GM18507 (cell line): ENCODE measurements at places on chromosomes 6 and 20.
A peak's percentile ranks its signal among the peaks of the same experiment; 100 is the strongest.

- DNase-seq = no peak
Measured at GRCh38 chr20:63064310-63064709, 57.5 kb upstream of the BHLHE23 start.

GRCh38 chr6:142544199-142544838 is 242.5 kb downstream of the ADGRG6 start:
- DNase-seq = no peak

DNA sequence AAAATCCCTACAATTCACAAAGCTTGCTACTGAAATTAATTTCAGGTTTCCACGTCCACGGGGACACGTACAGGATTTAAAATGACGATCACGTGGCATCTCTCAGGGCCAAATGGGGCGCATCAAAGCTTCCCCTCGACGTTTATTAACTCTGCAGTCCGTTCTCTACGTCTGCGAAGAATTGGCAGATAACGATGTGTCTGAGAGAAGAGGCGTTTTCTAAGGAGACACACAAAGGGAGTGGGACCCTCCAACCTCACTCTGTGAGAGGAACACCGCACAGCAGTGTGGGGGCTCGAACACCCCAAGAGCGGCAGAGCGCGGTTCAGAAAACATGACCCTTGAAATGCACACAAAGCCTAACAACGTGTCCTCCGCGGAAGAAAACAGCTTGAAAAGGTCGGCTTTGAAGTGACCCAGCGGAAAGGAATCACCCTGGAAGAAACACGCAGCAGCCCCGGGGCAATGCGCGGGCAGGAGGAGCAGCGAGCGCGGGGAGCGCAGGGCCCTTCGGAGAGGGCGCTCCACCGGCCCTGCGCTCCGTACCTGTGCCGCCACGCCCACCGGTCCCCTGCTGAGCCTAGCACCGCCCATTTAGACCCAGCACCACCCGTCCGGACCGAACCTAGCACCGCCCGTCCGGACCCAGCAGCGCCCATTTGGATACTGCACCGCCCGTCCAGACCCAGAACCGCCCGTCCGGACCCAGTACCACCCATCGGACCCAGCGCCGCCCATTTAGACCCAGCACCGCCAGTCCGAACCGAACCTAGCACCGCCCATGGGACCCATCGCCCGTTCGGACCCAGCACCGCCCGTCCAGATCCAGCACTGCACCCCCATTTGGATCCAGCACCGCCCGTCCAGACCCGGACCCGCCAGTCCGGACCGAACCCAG is 1.1 kb upstream of the AFDN start:
- DNase-seq = no peak

DNA sequence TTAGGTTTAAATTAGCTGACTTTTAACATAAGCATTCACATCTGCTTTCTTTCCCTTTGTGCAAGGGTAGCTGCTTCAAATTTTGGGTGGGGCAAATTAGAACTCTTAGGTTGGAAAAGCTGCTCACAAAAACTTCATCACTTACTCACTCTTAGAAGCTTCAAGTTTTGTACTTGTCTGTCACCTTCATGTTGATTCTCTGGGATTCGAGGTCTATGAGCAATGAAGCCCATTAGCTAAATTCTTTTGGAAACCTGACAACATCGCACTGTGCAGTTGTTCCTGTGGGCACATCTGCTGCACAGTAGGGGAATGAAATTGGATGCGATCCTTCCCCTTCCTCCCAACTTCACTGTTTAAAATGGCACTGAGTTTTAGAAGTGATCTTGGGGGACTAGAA is 156.1 kb downstream of the UBE3D start:
- no peak for DNase-seq

DNA sequence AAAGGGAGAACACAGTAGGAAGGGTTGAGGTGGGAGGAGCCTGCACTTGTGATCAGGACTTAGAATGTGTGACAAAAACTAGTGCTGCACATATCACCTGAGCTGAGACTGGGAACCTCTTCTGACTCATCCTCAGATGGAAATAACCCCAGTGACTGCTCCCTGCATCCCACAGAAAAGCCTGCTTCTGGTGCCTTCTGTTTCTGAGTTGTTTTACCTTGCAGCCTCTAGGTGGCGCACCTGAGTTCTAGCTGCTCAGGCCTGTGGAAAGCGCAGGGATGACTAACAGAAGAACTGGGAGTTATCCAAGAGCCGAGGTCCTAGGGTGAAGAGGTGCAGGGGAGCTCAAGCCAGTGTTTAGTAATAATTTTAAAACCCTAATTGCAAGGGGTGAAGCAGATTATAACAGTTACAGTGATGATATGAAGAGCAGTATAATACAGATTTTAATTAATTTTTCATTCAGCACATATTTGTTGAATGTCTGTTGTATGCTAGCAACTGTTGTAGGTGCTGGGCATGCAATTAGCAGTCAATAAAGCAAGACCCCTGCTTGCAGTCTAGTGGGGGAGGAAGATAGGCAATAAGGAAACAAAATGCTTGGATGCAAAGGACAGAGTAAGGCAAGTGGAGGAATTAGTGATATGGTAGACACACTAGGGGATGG is 302.5 kb downstream of the DHX35 start:
- peak; percentile 17 for DNase-seq

DNA sequence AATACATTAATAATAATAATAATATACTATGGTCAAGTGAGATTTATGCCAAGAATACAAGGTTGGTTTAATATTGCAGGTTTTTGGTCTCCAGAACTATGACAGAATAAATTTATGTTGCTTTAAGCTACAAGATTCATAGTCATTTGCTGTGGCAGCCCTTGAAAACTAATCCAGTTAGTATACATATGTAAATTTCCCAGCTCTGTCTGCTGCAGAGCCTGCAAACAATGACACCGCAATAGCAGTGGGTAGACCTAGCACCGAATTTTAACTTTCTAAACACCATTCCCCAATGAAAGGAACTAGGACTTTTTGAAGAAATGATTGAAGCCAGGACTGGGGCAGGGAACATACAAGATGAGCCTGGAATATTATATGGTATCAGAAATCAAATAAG is 647.7 kb upstream of the NRSN1 start:
- no peak for DNase-seq

DNA sequence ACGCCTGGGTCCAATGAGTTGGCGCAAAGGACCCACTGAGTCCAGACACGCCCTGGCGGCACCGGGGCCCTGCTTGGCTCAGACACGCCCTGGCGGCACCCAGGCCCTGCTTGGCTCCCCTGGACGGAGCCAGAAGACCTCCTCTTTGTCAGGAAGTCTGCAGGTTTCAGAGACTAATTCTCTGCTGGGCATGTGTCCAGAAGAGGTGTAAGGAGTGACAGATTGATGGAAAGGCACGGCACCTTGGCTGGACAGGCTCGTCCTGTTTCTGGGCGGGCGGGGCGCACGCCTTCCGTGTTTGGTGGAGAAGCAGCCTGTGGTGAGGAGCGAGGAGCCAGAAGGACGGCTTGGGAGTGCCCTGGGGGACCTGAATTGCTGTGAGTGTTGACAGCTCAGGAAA is 23.1 kb upstream of the DACT2 start:
- DNase-seq = no peak

DNA sequence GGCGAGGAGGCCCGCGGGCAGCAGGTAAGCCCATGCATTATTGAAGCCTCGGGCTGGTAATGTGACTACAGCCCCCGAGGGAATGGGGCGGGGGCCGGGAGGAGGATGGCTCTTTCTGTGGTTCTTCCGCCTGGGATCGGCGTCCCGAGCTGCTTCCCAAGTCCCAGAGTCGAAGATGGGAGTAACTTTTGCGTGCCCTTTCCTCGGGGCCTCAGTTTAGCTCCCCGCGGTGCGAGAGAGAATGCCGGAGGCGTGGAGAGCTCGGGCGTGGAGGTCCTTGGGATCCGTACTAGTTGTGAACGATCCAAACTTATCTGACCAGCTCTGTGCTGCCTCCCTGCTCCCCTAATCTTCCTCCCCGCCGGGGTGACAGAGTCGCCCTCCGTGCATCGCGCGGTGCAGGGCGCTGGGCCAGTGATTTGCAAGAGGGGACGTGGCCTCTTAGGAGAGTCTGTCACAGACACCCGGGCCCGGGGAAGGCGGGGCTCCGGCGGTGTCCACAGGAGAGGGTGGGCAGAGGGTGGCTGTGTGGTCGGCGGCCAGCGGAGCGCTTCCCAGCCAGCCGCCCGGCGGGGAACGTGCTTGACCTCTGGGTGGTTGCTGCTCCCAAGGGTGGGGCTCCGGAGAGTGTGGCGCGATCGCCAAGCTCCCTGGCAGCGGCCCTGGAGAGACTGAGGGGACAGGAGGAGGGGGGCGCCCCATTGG is 815 bp downstream of the UTRN start:
- no peak for DNase-seq

GRCh38 chr20:57695012-57695411 is 14.8 kb downstream of the PMEPA1 start:
- DNase-seq = no peak

DNA sequence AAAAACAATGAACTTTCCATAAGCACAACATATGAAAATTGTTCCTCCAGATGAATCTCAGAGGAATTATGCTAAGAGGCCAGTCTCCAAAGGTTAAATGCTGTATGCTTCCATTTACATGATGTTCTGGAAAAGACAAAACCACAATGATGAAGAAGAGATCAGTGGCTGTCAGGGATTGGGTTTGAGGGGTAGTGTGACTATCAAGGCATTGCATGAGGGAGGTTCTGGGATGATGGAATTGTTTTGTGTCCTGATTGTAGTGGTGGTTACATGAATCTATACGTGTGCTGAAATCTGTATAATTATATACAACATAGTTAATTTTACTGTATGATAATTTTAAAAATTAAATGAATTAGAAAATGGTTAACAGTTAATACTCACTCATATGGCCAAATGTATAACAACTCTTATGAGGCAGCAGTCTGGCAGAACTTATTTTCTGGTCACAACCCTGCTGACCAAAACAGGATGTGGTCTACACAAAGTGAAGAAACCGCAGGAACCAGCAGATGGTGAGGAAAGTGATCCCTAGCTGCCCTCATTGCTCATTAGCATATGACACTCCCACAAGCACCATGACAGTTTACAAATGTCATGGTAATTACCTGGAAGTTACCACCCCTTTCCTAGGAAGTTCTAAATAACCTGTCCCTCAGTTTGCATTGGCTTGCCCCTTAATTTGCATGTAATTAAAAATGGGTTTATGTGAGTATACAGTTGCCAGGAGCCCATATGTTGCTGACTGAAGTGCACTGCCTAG is 31.9 kb downstream of the NSFL1C start:
- peak; percentile 11 for DNase-seq

DNA sequence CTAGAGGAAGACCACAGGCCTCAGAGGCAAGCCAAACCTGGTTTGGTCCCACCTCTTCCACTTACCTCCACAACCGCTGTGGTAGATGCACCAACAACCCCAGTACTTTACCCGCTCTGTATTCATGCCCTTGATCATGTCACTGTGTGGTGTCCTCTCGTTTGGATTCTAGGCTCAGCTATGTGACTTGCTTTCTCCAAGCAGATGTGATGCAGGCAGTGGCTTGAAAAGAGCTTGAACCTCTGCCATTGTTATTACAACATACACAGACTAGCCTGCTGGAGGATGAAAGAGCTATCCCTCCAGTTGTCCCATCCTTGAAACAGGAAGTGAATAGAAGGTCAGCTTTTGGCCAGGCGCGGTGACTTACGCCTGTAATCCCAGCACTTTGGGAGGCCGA is 147.7 kb downstream of the ZNF217 start:
- DNase-seq = no peak

DNA sequence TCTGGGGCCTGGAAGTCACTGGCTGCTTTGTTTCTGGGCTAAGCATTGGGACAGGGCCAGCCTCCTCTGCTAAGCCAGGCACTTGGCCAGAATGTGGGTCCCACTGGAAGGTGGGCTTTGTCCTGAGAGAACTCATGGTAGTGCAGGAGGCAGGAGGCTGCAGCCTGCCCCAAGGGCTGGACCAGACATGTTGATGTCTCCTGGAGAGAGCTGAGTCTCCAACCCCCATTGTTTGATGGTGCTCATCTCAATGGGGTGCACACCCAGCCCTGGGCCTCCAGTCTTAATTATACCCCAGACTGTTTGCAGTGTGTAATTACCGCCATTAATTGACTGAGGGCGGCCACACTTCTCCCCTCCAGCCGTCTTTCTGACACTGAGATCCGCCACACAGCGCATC is 220.5 kb upstream of the PMEPA1 start:
- DNase-seq = no peak

GRCh38 chr6:71388068-71388744 is 99.6 kb downstream of the OGFRL1 start:
- no peak for DNase-seq

DNA sequence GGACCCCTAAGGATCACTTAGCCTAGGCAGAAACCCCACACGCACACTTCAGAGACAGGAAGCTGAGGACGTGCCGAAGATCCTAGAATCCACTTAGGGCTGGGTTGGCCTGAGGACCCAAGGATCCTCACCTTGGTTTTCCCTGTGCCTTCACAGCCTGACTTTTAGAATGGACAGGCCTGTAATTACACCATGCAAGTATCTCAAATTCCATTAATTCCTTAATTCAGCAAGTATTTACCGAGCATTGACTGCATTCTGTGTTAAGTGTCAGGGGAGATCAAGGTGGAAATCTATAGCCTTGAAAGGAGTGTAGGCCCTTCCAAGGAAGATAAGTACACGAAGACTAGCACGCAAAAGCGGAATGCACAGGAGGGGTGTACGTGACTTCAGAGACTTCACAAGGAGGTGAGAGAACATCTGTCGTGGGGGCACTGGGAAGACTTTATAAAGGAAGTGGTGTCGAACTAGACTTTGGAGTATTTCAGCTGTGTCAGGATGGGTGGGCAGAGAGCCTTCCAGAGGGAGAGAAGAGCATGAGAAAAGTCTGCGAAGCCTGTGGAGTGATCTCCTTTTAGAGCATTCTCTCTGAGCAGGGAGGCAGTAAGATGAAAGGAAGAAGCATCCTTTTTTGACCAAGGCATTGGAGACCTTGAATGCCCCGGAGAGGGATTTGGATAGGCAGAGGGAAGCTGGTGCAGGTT is 4.0 kb downstream of the DSP start:
- DNase-seq = no peak

- DNase-seq = peak; percentile 78
Measured at GRCh38 chr20:62804627-62805154, at the start of gene OGFR. Gene OGFR, plus strand, starts transcription at chr20:62804835. Its CDS starts 25 bp downstream, at chr20:62804860.

DNA sequence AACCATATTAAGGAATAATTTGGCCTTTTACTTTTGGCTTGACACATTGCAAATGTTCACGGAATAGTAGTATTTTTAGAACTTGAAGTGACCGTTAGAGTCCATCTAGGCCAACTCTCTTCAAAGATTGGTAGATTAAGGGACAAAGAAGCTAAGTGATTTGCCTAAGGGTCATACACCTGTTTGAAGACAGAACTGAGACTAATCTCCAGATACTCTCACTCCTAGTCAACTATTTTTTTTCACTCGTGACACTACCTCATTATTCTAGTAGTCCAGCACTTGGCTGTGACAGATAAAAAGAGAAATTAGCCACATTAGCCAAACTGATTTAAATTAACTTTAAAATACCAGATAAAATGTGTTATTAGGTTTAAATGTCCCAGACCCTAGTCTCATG is 10.6 kb downstream of the ACSS2 start:
- DNase-seq = no peak

DNA sequence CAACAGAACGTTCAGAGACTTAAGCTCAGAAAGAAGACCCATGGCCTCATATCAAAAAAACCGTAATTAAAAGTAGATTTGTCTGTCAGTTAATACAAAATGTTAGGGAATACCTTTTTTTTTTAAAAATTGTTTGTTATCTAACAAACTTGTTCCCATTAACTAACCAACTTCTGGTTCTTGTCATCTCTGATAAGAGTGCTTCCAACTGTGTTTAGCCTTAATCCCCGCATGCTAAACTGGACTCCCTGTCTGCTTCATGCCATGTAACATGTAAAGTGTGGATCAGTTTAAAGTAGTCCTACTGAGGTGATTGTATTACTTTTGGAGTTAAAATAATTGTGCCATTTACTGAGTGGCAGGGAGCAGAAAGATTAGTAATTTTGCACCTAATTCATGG is 6.3 kb downstream of the JARID2 start:
- DNase-seq = no peak

- peak; percentile 44 for DNase-seq
Measured at GRCh38 chr20:18728165-18728869, 85.3 kb upstream of the SCP2D1 start.
